ENCODE measurements at places on chromosomes 1 and 21.

DNA sequence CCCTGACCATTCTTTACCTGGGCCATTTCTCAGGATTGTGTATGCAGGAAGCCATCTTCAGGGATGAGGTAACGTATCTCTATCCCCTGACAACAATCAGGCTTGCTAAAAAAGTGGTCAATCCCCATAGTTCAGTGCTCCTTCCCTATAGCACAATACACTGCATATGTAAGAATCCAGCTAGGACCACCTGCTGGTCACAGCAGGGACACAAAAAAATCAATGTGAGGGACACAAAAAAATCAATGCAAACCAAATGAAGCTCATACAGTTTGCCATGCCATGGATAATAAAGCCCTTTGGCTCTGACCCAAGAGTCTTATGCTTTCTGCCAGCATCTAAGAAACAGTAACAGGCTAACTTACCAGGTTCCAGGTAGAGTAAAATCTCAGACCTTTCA is 16.3 kb downstream of the ACBD6 start:
- no peak for DNase-seq

DNA sequence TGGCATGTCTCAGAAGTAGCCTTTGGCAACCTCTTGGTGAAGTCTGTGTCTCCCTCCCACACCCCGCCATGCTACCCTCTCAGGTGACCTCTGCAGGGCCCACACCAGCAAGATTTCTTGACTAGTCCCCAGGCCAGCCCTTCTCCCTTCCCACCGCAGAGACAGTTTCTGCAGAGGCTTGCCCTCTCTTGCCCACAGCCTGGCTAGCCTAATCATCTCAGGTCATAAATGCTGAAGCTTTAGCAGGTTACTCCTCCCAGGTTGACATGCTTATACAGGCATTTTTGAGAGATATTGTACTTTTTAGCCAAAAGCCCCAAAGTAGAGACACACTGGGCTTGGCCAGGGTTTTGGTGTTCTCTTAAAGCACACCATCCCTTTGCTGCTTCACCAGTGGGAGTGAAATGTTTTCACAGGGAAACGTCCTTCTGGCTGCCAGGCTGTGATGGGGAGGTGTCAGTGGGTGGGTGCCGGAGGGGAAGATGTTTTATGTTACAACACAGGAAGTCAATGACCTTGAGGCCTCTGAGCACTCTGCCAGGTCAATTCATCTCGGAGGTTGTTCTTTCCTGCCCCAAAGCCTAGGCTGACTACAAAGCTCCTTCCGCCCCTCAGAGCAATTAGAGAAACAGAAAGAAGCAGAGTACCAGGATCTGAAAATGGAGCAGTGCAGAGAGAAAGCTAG is 58.5 kb downstream of the STYXL2 start:
- DNase-seq: no peak

- DNase-seq: no peak
Observed at GRCh38 chr1:27430903-27431600, 38.6 kb downstream of the GPR3 start.

DNA sequence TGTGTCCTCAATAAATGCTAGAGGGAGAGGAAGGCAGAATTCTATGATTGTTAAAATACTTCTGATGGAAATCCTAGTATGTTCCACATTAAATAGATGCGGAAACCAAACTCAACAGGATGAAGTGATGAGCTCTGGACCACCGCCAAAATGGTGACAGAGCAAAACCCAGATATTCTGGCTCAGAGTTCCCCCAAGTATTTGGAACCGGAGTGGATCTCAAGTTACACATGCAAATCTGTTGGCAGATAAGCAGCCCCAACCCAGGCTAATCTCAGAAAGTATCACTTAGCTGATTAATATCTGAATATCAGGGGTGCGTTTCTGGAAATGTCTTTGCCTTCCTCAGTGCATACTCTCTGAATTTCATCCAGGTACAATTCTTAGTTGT is 17.4 kb upstream of the GRHL3 start:
- DNase-seq: no peak

DNA sequence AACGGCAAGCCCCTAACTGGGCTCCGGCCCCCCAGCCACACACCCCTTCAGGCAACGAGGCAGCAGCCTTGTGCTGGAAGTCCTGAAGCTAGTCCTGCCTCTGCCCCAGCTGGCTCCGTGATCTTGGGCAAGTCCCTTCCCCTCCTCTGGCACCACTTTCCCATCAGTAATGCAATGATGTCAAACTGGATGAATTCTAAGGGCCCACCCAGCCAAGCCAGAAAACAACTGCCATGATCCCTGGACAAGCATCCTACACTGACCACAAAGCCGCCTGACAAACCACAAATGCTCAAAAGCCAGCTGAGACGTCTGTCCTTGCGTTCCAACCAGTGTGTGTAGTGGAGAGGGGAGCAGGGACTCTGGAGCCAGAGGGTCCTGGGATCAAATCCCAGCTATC is 26.8 kb downstream of the IFFO2 start:
- DNase-seq: no peak

DNA sequence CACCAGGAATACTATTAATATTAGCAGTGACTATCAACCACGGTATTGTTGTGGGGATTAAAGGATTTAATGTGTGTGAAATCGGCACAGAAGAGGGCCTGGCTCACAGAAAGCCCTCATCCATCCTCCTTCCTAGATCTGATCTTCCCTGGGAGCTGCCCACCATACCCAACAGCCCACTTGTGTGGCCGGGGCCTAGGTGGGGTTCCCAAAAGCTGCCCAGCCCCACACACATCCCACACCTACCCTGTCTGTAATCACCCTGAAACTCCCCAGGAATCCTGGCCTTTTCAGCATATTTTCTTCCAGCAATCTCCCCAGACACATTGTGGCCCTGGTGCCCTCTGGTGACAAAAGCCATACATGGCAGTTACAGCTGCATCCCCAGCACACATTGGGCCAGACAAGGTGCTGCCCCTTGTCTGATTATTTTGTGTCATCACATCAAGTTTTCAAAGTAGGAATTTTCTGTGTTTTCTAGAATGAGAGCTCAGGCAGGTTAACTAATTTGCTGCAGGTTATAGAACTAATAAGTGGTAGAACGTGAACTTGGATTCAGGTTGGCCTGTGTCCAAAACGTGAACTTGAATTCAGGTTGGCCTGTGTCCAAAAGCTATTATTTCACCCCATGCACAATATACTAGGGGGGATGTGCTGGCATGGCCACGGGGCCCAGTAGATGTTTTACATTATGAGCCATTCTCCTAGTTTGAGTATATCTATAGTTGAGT is 5.3 kb upstream of the SLC6A9 start:
- DNase-seq: no peak

All from stimulated activated CD8-positive, alpha-beta memory T cell treated with anti-CD3 and anti-CD28 coated beads, Interleukin-4, amount 100 ng/mL, for 1 hour (primary cell).